ENCODE measurements at places on chromosomes 1 and 21. TPM values are rescaled to one million over a fixed set of nuclear protein-coding genes. Genes with fewer than 3 reads are reported as not detected.

DNA sequence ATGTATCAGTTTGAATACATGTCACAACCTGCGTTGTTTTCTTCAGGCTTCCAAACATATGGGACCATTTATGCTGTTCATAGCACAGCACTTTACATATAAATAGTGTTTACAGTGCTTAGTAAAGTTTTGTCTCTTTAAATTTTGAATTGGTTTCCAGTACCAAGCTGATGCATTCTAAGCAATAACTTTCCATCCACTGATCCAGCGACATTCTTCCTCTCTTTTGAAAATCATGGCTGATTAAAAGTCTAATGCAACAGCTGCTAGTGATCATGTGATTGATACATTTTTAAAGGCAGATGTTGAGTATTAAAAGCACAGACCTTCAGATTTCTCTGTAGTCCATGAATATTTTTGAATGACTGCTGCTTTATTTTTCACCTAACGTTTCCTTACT, 154.9 kb downstream of the PTPRC start:
- no peak for DNase-seq

- peak; percentile 93 for DNase-seq
Measured at GRCh38 chr1:8026976-8027747, 1.1 kb upstream of the ERRFI1 start.

The CFHR5 gene
- total RNA-seq, result 22.2 TPM

- DNase-seq, result no peak
Measured at GRCh38 chr1:27630859-27631491, 4.0 kb downstream of the FGR start.

- peak; percentile 41 for DNase-seq
Measured at GRCh38 chr1:172005856-172006255, 164.6 kb downstream of the DNM3 start.

The PTGS2 gene
- total RNA-seq, result 0.11 TPM

DNA sequence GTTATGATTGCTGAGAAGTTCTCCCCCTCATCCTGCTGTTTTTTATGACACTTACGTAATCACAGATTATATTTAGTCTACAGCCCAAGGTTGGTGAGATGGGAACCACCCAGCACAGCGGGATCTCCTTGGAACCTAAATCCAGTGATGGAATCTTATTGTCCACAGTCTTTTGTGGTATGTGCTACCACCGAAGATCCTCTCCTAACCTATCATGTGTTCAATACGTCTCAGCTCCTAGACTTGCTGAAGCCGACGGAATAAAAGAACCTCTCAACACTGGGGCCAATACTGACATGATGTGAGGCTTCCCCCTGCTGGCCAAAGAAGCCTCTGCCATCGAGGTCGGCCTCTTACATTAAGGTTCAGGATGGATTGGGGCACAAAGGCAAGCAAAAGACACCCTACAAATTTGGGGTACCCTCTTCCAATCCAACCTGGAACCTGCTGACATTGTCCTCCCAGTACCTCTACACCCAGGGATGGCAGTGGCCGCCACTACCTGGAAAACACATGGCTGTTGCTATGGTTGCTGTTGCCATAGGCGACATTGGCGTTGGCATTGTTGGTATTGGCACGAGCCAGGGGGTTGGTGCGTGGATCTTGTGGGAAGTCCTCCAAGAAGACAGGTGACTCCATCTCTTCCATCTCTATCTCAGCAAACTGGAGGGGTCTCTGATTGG, 19.4 kb upstream of the KIF21B start:
- DNase-seq, result peak; percentile 51

The NPHP4 gene
- 1.8 TPM for total RNA-seq

GRCh38 chr1:178382372-178382771, 114.4 kb downstream of the CLEC20A start:
- DNase-seq, result no peak

The TMEM51 gene
- total RNA-seq, result 2.4 TPM

- DNase-seq, result no peak
Measured at GRCh38 chr1:235657269-235657668, 7.7 kb upstream of the GNG4 start.

DNA sequence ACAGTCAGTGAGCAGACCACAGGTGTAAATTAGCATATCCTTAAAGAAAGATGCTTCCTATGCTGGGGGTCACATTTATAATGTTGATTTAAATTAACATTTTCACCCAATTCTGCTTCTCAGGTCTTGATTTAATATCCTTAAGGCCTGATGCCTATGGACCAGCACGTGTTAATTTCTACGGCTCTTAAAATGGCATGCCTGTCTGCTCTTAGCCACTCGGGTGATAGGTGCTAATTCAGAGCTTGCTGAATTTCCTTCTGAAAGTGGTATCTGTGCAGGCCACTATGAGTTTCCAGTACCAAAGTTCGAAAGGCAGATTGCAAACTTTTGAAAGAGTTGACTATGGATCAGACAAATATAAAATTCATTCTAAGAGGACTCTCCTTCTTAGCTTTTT, 487.4 kb upstream of the ADGRL2 start:
- DNase-seq, result no peak

The KPNA6 gene
- total RNA-seq, result 44.6 TPM

- DNase-seq, result no peak
Measured at GRCh38 chr1:230693221-230693620, 20.7 kb downstream of the AGT start.

- DNase-seq, result no peak
Measured at GRCh38 chr1:194289569-194290266, 1103.3 kb upstream of the B3GALT2 start.
